AG09319 (cell line): ENCODE measurements at places on chromosomes 4 and X.

DNA sequence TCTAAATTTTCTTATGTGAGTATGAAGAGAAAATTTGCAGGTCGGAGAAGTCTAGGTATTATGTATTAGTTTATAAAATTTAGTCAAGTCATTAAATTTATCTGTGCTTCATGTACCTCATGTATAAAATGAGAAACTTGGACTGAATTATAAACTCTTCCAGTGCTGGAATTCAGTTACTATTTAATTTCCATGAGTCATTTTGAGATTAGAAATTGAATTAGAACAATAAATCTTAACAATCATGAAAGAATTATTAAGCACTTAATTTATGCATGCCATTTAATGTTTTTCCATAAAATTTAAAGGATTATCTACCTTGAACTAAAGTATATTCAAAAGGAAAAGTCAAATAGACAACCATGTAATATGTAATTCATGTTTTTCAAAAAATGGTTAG, 195.8 kb downstream of the MAD2L1 start:
- no peak for DNase-seq

GRCh38 chr4:105619188-105619931, 66.9 kb downstream of the ARHGEF38 start:
- DNase-seq, result no peak

- DNase-seq, result no peak
These were observed 3.3 kb upstream of the MSANTD1 start for GRCh38 chr4:3245676-3246075.

DNA sequence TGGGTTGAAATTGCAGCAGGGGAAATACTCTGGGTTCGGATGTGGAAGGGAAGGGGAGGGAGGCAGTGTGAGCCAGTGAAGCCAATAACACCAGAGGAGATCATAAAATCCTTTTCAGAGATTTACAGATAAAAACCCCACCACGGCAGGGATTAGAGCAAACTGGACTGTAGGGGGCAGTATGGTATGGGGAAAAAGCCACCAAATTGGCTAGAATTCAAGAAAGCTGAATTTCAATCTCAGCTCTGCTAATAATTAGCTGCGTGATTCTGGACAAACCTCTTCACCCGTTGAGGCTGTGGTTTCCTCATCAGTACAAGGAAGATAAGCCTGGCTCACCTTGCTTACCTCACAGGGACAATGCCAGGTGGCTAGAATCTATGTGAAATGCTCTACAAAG, 108.1 kb downstream of the ATG4A start:
- no peak for DNase-seq

DNA sequence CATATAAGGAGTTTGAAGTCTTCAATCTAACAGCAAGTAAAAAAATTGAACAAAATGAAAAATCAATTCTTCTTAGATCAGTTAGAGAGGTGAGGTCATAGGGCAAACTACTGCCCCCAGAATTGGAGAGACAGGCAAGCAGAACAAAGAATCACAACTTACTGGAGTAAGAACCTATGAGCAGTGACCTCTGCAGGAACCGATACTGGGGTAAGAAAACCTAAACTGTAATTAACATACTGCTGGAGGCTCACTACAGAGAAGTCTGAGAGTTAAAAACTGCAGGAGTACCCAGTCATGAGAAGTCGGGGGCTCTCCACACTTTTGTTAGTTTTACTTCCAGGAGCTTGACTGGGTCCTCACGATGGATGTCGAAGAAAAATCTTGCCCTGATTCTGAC, 16.0 kb downstream of the CLDN22 start:
- no peak for DNase-seq

DNA sequence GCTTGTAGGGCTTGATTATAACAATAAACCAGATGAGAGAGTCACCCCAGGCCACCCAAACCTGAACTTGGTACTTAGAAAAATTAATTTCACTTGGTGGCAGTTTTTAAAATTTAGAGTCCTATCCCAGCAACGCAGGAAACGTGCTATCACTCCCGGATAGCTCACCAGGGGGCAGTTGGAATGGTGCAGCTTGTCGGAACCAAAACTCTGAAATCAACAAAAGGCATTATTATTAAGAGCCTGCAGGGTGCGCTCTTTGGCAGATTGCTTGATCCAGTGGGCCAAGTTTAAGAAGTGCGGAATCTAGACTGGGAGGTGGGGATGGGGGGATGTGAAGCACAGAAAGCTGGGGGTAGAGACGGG, 2.4 kb downstream of the FRAS1 start:
- DNase-seq, result peak; percentile 44

DNA sequence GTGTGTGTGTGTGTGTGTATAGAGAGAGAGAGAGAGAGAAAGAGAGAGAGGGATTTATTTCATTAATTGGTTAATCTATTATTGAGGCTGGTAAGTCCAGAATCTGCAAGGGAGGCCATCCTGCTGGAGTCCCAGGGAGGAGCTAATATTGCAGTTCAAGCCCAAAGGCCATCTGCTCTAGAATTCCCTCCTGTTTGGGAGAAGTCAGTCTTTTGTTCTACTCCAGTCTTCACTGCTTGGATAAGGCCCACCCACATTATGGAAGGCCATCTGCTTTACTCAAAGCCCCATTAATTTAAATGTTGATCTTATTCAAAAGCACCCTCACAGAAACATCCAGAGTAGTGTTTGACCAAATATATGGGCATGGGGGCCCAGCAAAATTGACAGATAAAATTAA, 317.5 kb upstream of the RASGEF1B start:
- DNase-seq, result no peak

DNA sequence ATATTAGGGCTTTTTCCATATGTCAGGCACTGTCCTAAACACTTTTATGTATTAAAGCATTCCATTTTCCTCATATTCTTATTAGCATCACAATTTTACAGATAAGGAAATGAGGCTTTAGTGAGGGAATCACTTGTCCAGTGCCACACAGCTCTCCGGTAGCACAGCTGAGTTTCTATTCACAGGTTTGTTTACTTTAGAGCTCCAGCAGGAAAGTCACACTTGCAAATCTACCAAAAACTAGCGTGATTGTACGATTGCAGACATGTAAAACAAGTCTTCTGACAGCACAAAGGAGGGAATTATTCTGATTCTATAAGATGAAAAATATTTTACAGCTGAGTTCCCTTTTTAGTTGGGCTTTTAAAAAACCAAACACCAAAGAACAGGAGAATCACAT, 472.1 kb downstream of the TMA16 start:
- DNase-seq, result no peak

GRCh38 chr4:152304220-152304619, 231.7 kb downstream of the FBXW7 start:
- no peak for DNase-seq

DNA sequence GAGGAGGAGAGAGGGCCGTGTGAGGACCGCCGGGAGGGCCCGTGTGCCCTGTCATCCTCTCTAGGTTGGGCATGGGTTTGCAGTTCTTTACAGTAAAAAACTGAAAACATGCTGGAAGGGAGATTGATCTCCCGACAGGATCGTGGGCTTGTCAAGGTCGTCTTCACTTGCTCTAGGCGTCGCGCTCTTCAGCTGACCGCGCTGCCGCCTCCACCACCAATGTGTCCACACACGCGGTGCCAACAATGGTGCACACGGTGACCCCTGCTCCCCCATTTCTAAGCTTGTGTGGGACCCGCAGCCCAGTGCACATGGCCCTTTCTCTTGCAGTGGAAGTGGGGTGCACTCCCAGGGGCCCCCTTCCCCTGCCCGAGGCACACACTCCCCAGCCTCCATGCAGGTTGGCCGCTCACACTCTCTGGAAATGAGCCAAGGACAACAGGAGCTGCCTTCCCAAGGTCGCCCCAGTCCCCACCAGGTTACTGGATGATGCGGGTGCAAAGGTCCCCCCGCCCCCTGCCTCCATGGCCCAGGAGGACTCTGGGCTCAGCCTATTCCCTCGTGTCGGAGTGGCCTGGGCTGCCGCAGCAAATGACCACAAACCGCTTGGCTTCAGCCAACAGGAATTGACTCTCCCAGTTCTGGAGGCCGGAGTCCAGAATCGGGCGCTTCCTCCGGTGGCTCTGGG, 1.7 kb upstream of the ZFP92 start:
- no peak for DNase-seq

DNA sequence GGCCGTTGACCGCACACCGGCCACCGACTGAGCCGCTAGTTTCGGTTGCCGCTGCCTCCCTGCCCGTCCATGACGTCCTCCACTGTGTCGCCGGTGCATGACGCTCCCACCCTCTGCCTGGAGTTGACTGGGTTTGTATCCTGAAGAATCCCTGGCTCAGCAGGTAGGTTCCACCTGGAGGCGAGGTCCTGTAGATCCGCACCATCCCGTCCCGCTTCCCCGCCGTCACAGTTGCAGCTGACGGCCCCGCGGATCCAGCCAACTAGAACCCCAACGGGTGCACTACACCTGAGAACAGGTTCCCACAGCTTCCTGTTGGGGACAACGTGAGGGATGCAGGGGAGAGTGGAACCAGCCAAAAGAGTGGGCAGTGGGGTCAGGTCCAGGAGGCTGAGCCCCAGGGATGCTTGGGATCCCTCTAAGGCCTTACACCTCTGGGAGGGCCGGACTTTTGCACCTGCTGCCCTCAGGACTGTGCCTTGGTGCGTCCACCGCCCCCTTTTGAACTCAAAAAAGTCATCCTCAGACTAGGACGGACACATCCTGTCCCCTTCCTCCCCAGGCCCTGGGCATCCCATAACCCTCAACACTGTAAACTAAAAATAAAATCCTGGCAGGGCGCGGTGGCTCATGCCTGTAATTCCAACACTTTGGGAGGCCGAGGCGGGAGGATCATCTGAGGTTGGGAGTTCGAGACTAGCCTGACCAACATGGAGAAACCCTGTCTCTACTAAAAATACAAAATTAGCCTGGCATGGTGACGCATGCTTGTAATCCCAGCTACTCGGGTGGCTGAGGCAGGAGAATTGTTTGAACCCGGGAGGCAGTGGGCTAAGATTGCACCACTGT, 1.1 kb upstream of the SLBP start:
- no peak for DNase-seq

- no peak for DNase-seq
These were observed 21.6 kb upstream of the DUSP9 start for GRCh38 chrX:153625271-153626024.

- no peak for DNase-seq
These were observed 59.1 kb downstream of the MID1IP1 start for GRCh38 chrX:38860106-38861013.

- DNase-seq, result no peak
These were observed 431.2 kb downstream of the GASK1B start for GRCh38 chr4:157741642-157742041.

DNA sequence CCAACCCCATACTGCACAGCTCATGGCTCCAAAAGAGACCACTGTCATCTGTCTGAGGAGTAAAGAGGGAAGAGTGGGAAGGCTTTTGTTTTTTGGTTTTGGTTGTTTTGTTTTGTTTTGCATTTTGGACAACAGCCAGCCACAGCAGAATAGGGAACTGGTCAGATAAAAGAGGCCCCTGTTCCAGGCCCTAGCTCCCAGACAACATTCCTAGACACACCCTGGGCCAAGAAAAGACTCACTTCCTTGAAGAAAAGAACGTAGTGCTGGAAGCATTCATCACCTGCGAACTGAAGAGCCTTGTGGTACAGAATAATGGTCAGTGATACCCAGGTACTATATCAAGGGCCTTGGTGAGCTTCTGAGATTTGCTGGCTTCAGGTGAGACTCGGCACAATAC, 619.4 kb upstream of the SPANXN1 start:
- DNase-seq, result no peak

GRCh38 chr4:168685136-168685809, 188.4 kb downstream of the PALLD start:
- no peak for DNase-seq

DNA sequence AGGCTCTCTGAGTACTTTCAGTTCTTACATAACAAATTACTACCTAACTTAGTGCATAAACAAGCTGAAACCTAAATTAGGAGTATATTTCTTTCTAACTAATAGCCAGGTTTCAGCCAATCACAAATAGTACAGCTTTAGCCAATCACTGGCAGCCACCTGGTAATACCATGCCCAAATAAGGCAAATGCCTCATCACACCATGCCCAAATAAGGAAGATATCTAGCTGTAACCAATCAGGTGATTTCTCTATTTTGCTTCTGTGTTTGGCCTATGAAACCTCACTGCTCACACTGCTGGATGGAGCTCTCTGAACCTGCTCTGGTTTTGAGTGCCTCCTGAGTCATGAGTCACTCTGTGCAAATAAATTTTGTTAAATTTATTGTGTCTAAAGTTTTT, 113.5 kb downstream of the DDIT4L start:
- no peak for DNase-seq

GRCh38 chr4:100540131-100540530, 22.3 kb upstream of the EMCN start:
- no peak for DNase-seq

- DNase-seq, result peak; percentile 49
These were observed 280.8 kb upstream of the NOCT start for GRCh38 chr4:138734746-138735145.

DNA sequence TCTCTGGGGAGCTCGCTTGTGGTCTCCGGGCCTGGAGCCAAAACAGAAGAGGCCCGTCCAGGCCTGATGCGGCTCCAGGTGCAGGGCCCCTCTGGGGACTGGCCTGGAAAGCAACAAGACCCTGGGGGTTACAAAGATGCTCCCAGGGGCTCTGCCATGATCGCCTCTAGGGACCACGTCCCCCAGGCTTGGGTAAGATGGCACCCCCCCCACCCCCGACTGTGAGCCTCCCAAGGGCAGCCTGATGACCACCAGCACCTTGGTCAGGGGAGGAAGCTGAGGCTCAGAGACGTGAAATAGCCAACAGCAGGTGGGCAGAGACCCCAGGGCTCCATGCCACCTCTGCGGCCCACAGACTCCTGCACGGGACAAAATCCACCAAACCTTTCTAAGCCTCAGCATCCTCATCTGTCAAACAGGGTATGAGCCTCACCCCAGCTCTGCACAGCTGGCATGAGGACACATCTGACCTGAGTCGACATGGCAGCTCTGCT, 25.4 kb downstream of the C4orf50 start:
- DNase-seq, result no peak

GRCh38 chr4:169626331-169627282, 6.2 kb downstream of the CLCN3 start:
- no peak for DNase-seq

DNA sequence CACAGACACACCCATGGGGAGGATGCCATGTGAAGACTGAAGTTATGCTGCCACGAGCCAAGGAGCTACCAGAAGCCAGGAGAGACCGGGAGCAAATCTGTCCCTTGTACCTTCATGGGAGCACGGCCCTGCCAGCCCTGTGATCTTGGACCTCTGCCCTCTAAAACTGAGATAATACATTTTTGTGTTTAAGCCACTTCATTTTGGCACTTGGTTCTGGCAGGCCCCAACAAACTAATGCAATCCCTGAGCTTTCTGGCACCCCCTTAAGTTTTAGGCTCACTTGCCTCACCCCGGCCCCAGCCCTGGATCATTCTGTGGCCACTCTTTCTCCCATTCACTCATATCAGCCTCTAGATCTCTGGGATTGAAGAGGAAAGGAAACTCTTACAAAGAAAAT, 35.4 kb downstream of the SEL1L3 start:
- DNase-seq, result no peak

DNA sequence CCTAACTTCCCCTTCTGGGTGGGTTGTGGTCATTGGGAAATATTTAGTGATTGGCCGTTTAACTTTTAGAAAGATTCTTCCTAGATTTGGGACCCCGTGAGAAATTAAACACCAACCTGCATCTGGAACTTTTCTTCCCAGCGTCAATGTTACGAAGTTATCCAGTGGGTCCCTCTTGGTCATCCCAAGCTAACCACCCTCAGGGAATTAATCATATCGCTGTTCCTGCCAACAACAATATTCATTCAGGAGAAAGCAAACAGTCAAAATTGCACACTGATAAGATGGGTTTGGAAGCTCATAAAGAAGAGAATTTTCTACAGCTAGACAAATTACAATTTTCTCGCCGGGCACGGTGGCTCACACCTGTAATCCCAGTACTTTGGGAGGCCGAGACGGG, 121.2 kb upstream of the STX18 start:
- DNase-seq, result no peak
